ENCODE measurements at places on chromosomes 3 and 15.
A peak's percentile ranks its signal among the peaks of the same experiment; 100 is the strongest.

GRCh38 chr3:396293-396692, 199.7 kb downstream of the CHL1 start:
- DNase-seq: no peak

DNA sequence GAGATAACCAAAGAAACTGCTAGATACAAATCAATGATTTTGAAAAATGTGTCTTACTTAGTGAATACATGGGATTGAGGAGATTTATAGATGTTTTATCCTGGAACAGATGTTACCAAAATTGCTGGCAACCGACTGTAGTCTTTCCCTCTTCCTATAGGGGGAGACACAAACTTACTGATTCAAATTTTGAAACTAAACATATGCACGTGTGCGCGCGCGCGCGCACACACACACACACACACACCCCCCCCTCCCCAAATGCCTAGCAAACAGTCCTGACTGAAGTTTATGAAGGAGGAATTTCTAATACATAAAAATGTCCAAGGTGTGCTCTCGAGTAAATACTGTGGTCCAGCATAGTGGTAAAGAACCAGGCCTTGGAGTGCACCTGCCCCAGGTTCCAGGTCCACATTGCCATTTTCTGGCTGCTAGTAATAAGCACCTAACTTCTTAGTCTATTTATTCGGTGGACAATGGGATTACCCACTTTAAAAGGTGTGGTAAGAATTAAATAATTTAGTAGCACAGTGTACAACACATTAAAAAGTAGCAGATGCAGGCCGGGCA, 18.5 kb upstream of the C3orf62 start:
- peak; percentile 36 for DNase-seq

DNA sequence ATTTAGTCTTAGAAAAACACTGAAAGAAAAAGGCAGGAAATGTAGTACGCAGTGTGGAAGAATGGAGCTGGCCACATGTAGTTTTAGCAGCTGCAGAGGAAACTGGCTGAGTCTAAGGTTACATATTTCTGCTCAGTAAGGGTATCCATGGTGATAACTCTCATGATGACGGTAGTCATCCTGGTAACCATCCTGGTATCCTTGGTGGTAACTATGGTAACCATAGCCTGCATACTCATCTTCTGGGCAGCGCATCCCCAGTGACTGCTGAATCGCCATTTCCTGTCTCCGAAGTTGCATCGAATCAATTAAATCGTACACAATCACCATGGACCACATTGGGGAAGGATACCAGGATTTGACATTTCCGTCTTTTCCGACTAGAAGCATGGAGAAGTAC, 35.7 kb downstream of the CCDC80 start:
- DNase-seq: no peak

- no peak for DNase-seq
These were observed 70.8 kb downstream of the ADAMTS9 start for GRCh38 chr3:64616953-64617352.

All from stimulated activated CD8-positive, alpha-beta memory T cell treated with anti-CD3 and anti-CD28 coated beads, Interleukin-4, amount 100 ng/mL, for 48 hours (primary cell).